A549 treated with DMSO at 1 μM for 4 hours (cell line): ENCODE measurements at places on chromosomes 16 and 17. TPM values are rescaled to one million over a fixed set of nuclear protein-coding genes. Genes with fewer than 3 reads are reported as not detected.

Gene NCBP3
- total RNA-seq = 31.5 to 35.7 TPM (median 33.5 TPM) in 5 replicates

Gene SCNN1B
- total RNA-seq = 0.11 to 0.30 TPM (median 0.19 TPM) in 4 of 5 replicates, not detected in the other

Gene SDR42E2
- not detected in 5 replicates for total RNA-seq

Gene RNF227
- total RNA-seq = 1.4 to 2.0 TPM (median 1.6 TPM) in 5 replicates

Gene COX10
- 19.3 to 22.6 TPM (median 21.1 TPM) in 5 replicates for total RNA-seq

Gene ENPP7
- not detected in 5 replicates for total RNA-seq

Gene SHPK
- 12.4 to 17.6 TPM (median 15.0 TPM) in 5 replicates for total RNA-seq

Gene ACSF3
- total RNA-seq = 14.7 to 19.8 TPM (median 18.2 TPM) in 5 replicates

Gene PRDM7
- 0.03 TPM in 1 of 5 replicates, not detected in the others for total RNA-seq

Gene ITGAE
- total RNA-seq = 88.1 to 104 TPM (median 96.7 TPM) in 5 replicates

Gene KRTAP4-3
- not detected in 5 replicates for total RNA-seq

Gene PDILT
- not detected in 5 replicates for total RNA-seq

Gene CYB561
- 28.4 to 32.0 TPM (median 29.1 TPM) in 5 replicates for total RNA-seq

Gene IGSF6
- total RNA-seq = not detected in 5 replicates

Gene ARHGDIG
- total RNA-seq = 1.9 to 3.1 TPM (median 2.4 TPM) in 5 replicates

Gene CLCN7
- 56.1 to 84.3 TPM (median 77.2 TPM) in 5 replicates for total RNA-seq

Gene TBC1D26
- not detected in 5 replicates for total RNA-seq

Gene ERN2
- not detected in 5 replicates for total RNA-seq

Gene CD300LG
- not detected in 5 replicates for total RNA-seq

Gene EPOP
- 11.8 to 15.4 TPM (median 14.1 TPM) in 5 replicates for total RNA-seq

Gene SIAH1
- 13.4 to 15.5 TPM (median 14.8 TPM) in 5 replicates for total RNA-seq

Gene KRTAP9-2
- total RNA-seq = not detected in 5 replicates

Gene ARL5C
- total RNA-seq = not detected in 5 replicates

Gene CHD9
- 17.2 to 25.3 TPM (median 21.9 TPM) in 5 replicates for total RNA-seq

Gene KRT25
- total RNA-seq = not detected in 5 replicates

Gene AXIN2
- 0.94 to 1.9 TPM (median 1.5 TPM) in 5 replicates for total RNA-seq

Gene CLEC10A
- total RNA-seq = not detected in 5 replicates

Gene C17orf67
- 0.68 to 2.6 TPM (median 2.3 TPM) in 5 replicates for total RNA-seq

Gene TAC4
- total RNA-seq = not detected in 5 replicates

Gene HAGHL
- 15.6 to 20.5 TPM (median 17.4 TPM) in 5 replicates for total RNA-seq

Gene NRN1L
- total RNA-seq = 0.22 to 0.29 TPM in 2 of 5 replicates, not detected in the others

Gene SLC35G6
- not detected in 5 replicates for total RNA-seq

Gene C16orf54
- not detected in 5 replicates for total RNA-seq

Gene TTC19
- total RNA-seq = 45.1 to 49.9 TPM (median 46.4 TPM) in 5 replicates

Gene COG4
- 25.8 to 36.1 TPM (median 32.5 TPM) in 5 replicates for total RNA-seq

Gene NPTX1
- 63.6 to 108 TPM (median 84.7 TPM) in 5 replicates for total RNA-seq

Gene TRPV3
- 0.18 to 0.44 TPM (median 0.41 TPM) in 5 replicates for total RNA-seq

Gene NOL11
- total RNA-seq = 73.9 to 86.9 TPM (median 83.9 TPM) in 5 replicates

Gene MYO15A
- 0.16 to 0.43 TPM (median 0.26 TPM) in 5 replicates for total RNA-seq

Gene CDH5
- 0.18 to 0.35 TPM (median 0.28 TPM) in 5 replicates for total RNA-seq

Gene ST6GALNAC2
- 0.18 to 0.52 TPM (median 0.25 TPM) in 5 replicates for total RNA-seq

Gene MPP2
- 1.7 to 3.2 TPM (median 2.1 TPM) in 5 replicates for total RNA-seq

Gene COIL
- total RNA-seq = 18.4 to 21.7 TPM (median 18.7 TPM) in 5 replicates

Gene BAIAP3
- 0.31 to 1.6 TPM (median 1.1 TPM) in 5 replicates for total RNA-seq

Gene EVI2A
- total RNA-seq = not detected in 5 replicates
